Activated CD4-positive, alpha-beta T cell treated with anti-CD3 and anti-CD28 coated beads for 1 hour (primary cell): ENCODE measurements at places on chromosomes 7 and 10.

- no peak for DNase-seq
Measured at GRCh38 chr7:104818961-104819880, 194.8 kb upstream of the KMT2E start.

DNA sequence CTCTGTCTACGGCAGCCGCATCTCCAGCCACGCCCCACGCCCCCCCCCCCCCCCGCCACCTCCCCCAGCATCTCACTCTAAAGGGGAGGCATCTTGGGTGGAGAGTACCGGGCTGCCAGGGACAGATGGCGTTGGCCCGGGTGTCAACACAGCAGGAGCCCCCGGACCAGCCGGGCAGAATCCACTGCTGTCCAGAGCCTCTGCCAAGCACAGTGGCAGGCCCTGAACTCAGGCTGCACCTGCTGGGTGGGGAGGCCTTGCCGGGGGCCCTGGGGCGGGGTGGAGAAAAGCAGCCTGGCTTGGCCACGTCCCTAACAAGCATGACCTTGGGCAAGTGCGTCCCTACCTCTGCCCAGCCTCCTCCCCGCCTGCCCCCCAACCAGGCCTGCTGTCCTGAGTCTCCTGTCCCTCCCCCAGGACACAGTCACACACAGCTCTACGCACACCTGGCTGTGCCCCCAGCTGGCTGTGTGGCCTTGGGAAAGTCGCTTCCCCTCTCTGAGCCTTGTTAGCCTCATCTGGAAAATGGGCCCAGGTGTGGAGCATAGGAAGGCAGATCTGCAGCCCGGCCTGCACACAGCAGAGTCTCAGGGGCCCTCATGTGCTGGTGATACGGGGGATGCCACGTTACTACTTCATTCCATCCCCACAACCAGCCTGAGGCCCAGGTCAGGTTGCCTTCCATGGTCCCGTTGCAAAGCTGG, 45.2 kb downstream of the MICALL2 start:
- DNase-seq: no peak

DNA sequence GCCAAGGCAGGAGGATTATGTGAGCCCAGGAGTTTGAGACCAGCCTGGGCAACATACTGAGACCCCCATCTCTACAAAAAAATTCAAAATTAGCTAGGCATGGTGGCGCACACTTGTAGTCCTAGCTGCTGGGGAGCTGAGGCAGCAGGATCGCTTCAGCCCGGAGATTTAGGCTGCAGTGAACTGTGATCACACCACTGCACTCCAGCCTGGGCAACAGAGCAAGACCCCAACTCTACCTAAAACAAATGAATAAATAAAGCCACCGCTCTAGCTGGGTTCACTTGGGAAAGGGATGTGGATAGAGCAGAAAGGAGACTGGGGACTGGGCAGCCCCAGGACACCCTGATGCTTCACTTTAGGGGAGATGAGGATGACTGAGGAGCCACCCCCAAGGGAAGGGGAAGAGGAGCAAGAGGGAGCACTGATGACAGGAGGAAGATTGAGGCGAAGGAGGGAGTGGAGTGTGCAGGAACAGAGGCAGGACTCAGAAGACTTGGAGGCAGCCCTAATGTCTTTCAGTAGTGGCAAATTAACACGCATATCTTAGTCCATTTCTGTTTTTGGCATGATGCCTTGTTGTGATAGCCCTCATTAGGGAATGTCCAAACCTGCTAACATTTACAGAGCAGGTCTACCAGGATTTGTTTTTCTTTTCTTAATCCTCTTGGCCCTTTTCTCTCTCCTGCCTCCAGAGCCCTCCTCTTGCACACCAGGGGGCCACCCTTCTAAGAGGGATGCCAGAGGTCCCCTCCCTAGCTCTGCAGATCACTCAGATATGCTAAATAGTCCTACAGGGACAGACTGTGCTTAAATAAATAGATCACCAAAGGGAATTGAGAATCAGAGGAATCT, 88.3 kb downstream of the C10orf105 start:
- DNase-seq: no peak

- no peak for DNase-seq
Measured at GRCh38 chr10:14293526-14293925, 37.2 kb downstream of the FRMD4A start.
